ENCODE measurements at places on chromosomes 6 and 20. TPM values are rescaled to one million over a fixed set of nuclear protein-coding genes. Genes with fewer than 3 reads are reported as not detected.

The C6orf132 gene
- 5.2 TPM for total RNA-seq

The WFDC12 gene
- total RNA-seq = not detected

The GNRH2 gene
- not detected for total RNA-seq

The ERVFRD-1 gene
- total RNA-seq = not detected

The TBP gene
- 13.4 TPM for total RNA-seq

The NNAT gene
- total RNA-seq = not detected

The PBOV1 gene
- total RNA-seq = not detected

The CCHCR1 gene
- total RNA-seq = 13.5 TPM

The CCNC gene
- total RNA-seq = 89.3 TPM

The DOK5 gene
- 11.8 TPM for total RNA-seq

The SNAI1 gene
- total RNA-seq = 7.6 TPM

The WFDC2 gene
- total RNA-seq = not detected

The HCRTR2 gene
- not detected for total RNA-seq

The SFTA2 gene
- not detected for total RNA-seq

The CRISP2 gene
- total RNA-seq = not detected

The UNC5CL gene
- not detected for total RNA-seq

The IDH3B gene
- 91.1 TPM for total RNA-seq

The FLRT3 gene
- total RNA-seq = 2.3 TPM

The PRDM13 gene
- not detected for total RNA-seq

The IYD gene
- not detected for total RNA-seq

The ZNF311 gene
- total RNA-seq = 0.76 TPM

Measured in GM23248 (cell line).